ENCODE measurements at places on chromosomes 3 and 15.

GRCh38 chr3:139353920-139354556, 10.2 kb downstream of the MRPS22 start:
- peak; percentile 11 for DNase-seq

- DNase-seq = peak; percentile 11
Observed at GRCh38 chr15:64580696-64581407, 120.5 kb downstream of the ZNF609 start.

DNA sequence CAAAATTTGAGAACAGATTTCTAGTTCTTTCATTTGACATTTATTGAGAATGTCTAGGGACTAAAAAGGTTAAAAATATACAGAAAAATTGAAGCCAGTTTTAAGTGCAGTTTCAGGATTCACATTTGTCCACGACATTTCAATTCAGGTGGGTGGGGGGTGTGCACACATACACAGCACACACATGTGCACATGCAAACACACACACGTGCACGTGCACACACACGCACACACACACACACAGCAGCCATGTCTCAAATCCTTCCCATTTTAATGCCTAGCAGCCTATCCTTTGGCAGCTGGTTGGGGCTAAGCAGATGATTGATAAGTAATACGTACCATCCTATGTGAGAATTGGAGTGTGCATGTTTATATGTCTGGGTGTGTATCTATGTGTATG, 238.3 kb upstream of the TRIM42 start:
- DNase-seq = no peak

GRCh38 chr3:47892286-47893040, 89.5 kb downstream of the DHX30 start:
- DNase-seq = no peak

GRCh38 chr3:172247525-172248274, 200.6 kb downstream of the GHSR start:
- DNase-seq = no peak

DNA sequence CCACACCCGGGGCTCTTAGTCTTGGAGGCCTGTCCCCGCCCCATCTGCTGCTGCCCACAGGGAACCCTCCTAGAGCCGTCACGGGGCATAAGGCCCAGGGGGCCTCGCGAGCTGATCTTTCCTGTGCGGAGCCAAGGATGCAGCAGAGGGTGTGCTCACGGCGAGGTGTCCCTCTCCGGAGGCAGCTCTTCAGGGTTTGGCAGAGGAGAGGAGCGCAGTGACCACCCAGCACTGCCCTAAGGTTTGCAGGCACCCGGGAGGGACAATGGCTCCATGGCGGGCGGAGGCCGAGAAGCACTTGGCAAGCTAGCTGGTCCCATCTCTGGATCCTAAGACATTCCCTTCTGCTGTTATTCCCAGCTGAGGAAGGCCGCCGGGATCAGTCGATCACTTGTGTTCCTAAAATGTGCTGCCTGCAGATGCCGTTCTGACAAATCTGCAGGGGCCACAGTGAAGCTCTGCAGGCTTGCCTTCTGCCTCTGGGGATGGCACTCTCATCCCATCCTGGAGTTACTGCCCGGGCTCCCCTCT, 47.4 kb upstream of the PCSK6 start:
- DNase-seq = no peak

DNA sequence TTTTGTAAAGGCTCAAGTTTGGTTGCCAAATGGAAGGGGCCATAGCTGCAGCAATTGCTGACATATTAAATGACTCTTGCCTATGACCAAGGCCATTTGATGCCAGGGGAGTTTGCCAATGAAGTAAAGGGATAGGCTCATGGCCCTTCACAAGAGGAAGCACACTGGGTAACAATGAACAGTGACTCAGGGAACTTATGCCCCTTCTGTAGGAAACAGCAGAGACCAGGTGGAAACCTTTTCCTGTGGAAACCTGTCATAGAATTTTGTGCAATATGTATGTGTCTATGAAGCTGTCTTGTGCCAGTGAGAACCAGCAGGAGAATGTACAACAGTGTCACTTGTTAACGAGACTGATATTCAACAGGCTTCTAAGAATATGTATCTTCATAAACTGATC, 25.4 kb upstream of the AVEN start:
- DNase-seq = no peak

- no peak for DNase-seq
Observed at GRCh38 chr15:98124581-98124980, 164.1 kb downstream of the ARRDC4 start.

DNA sequence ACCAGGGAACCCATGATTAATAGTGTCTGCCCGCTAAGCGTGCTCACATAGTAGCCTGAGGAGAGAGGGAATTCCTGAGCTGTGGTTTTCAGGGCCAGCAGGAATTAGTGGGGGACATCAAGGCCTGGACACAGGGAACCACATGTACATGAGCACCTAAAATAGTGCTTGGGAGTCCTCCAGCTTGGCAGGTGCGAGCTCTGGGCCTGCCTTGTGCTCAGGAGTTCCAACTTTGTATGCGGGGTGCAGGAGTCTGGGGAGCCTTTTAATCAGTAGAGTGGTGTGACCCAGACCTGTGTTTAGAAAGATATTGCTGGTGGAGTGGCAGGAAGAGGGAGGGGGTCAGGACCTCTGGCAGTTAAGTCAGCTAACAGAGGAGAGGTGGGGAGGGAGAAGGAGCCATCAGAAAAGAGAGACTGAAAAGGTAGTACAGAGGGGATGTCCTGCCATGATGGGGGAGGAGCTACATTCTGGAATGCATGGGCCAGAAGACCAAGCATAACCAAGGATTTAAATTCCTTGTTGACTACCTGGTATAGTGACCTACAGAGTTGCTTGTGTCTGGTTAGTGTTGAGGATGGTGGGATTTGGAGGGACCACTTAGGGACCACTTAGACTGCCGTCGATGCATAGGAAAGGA, 1.9 kb downstream of the DAG1 start:
- DNase-seq = peak; percentile 27

DNA sequence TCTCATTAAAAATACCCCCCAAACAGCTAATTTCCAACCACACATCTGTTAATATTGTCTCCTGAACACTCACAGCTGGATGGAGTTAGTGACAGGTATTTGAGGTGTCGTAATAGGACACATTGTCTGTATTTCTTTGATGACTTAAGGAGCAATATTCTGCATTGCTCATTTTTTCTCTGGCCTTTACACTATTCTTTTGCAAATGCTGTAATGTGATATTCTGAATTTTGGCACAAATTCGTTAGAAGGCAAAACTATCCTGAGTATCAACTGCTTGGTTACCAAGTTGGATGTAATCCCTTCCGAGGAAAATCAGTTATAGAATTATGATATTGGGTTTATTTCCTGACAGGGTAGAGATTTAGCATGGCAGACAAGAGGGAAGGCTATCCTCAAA, 1030.2 kb downstream of the MCTP2 start:
- no peak for DNase-seq

GRCh38 chr3:127772827-127773751, 49.2 kb downstream of the MGLL start:
- no peak for DNase-seq

GRCh38 chr3:25910997-25911396, 121.1 kb downstream of the OXSM start:
- no peak for DNase-seq

- DNase-seq = no peak
Observed at GRCh38 chr15:88498996-88499395, 31.5 kb downstream of the MRPS11 start.

DNA sequence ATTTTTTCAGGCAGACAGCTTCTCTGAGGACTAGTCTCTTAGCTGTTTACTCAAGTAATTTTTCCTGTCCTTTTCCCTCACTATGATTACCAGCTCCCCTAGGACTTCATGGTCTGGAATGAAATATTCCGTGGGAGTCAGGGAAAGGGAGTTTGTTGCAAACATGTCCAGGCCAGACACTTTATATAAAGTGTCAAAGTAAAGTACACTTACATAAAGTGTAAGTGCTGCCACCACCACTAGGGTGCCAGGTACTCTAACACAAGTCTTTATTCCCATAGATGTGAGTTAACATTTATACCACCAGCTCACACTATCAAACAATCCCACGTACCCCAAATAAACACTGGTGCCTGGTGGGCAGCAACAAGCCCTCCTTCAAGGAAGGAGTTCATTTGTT, 179.8 kb downstream of the SNRPN start:
- DNase-seq = no peak

- DNase-seq = no peak
Observed at GRCh38 chr3:65660000-65660598, 378.6 kb downstream of the MAGI1 start.

GRCh38 chr15:92100751-92101150, 247.2 kb downstream of the SLCO3A1 start:
- no peak for DNase-seq

DNA sequence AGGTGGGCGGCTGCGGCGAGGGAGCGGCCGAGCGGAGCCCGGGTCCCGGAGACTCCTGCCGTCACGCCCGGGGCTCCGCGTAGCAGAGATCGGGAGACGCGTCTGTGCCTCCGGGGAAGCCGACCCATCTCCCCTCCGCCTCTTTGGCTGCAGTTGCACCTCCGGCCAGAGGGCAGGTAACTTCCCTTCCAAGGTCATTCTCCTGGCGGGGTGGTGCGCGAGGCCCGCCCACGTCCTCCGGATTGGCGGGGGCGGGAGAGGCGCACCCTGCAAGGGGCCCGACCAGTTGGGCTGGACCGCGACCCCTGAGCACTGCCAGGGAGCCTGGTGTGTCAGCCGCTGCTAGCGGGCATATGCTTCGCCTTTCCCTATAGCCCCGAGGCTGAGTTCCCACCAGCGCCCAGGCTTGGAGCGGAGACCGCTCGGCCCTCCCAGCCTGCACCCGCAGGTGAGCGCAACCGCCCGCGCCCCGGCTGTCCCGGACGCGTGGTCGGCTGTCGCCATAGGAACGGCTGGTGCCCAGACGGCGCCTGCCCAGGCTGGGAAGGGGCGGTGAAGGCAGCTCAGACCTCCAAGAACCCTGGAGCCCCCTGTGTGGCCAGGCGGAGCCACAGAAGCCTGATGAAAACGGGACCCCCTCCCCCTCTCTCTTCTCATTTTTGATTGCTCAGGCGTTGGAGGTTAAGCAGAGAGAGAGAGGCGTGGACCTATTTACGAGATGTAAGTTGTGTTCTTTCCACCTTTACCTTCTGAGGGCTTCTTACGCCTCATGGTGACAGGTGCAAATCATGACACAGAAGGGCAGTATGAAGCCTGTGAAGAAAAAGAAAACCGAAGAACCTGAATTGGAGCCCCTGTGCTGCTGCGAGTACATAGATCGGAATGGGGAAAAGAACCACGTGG, 453 bp downstream of the ZDHHC23 start:
- DNase-seq = peak; percentile 60

DNA sequence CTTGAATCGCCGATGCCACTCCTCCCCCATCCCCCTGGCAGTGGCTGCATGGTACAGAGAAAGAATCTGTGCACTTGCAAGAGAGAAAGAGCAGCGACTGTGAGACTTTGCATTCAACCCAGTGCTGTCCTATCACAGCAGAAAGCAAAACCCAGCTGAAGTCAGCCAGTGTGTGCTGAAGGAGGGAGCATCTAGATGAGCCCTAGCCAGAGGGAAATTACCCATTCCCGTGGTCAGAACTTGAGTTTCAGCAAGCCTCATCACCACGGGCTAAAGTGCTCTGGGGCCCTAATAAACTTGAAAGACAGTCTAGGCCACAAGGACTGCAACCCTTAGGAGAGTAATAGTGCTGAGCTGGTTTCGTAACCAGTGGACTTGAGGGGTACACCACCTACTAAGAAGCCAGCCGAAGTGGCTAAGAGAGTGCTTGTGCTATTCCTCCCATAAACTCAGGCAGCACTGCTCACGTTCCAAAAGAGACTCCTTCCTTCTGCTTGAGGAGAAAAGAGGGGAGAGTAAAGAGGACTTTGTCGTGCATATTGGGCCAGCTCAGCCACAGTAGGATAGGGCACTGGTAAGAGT, 15.2 kb upstream of the PIK3R4 start:
- DNase-seq = no peak

- DNase-seq = no peak
Observed at GRCh38 chr3:5227812-5228211, 40.3 kb downstream of the EDEM1 start.

- DNase-seq = no peak
Observed at GRCh38 chr3:29245441-29245840, 35.4 kb upstream of the RBMS3 start.

DNA sequence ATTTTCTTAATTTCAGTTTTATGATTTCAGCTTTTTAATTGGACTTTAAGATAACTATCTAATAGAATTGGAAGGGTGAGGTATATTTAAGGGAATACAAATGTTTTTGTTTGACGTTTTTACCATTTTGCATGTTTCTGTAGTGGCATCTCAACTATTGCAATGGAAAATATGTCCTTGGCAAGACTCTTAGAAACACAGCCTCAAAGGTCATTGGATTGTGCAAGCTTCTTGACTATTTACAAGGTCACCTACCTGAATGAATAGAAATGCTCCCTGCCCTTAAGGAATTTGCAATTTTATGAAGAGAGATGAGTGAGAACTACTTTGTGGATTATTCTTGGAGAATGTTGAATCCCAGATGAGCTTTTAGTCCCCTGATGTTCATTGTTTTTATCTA, 43.1 kb downstream of the ITPR1 start:
- DNase-seq = no peak

- DNase-seq = no peak
Observed at GRCh38 chr3:51557993-51558392, 19.5 kb downstream of the RAD54L2 start.

- no peak for DNase-seq
Observed at GRCh38 chr3:4149296-4149695, 153.9 kb upstream of the SETMAR start.

DNA sequence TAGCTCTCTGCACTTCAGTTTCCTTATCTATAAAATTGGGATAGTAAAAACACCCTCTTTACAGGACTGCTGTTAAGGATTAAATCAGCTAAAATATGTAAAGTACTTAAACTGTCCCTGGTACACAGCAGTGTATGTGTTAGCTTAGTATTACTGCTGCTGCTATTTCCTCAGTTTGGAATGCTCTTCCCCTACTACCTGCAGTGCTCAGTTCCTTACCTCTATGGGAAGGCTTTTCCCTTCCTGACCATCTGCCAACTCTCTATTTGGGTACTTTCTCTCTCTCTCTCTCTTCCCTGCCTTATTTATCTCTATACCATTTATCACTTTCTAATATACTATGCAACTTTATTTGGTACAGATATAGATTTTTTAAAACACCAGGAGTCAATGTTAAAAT, 26.5 kb downstream of the KPNA4 start:
- DNase-seq = no peak

DNA sequence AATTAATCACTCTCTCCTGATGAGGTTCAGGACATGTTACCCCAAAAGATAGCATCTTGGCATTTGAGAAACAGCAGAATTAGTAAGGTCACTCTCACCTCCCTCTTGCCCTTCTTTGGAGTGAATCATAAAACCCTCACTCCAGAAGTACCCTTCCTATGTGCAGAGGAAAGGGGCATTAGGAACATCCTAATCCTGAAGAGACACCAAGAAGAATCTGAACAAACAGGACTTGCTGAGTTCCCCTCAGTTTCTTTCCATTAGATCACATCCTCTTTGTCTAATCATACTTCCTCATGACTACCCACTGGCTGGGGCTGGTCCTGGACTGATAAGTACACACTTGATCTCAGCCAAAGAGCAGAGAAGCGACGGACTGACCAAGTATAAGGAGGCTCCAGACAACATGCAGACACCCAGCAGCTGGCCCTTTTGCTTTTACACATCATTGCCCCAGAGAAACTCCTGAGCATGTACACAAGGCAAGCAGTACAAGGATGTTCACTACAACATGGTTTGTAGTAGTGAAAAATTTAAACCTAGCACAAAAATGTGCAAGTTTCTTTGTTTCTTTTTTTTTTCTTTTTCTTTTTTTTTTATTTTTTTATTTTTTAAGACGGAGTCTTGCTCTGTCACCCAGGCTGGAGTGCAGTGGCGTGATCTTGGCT, 15.0 kb upstream of the TM6SF1 start:
- no peak for DNase-seq

All from ELF-1 (cell line).